Umbilical cord (tissue), 2 donors: ENCODE measurements at places on chromosomes 12 and 14. TPM values are rescaled to one million over a fixed set of nuclear protein-coding genes. Genes with fewer than 3 reads are reported as not detected.

Gene NEDD1
- total RNA-seq: 29.4 TPM

Gene KCNMB4
- 7.9 TPM for total RNA-seq

Gene LMNTD1
- total RNA-seq: not detected

Gene PLBD1
- 10.1 TPM for total RNA-seq

Gene CDH24
- total RNA-seq: 5.3 TPM

Gene GLS2
- 0.72 TPM for total RNA-seq

Gene USP5
- total RNA-seq: 50.6 TPM

Gene TAS2R14
- total RNA-seq: 21.4 TPM

Gene SRRM4
- total RNA-seq: 0.96 TPM

Gene DNAI7
- 0.24 TPM for total RNA-seq

Gene RDH16
- total RNA-seq: 0.96 TPM

Gene PPHLN1
- 122 TPM for total RNA-seq

Gene HOTAIR
- 12.5 TPM for total RNA-seq

Gene RTN1
- total RNA-seq: 12.5 TPM

Gene NEK9
- 61.9 TPM for total RNA-seq

Gene TDP1
- 24.1 TPM for total RNA-seq

Gene KRT73
- total RNA-seq: not detected

Gene LGR5
- total RNA-seq: 4.1 TPM

Gene EXOC3L4
- 0.72 TPM for total RNA-seq

Gene CHFR
- total RNA-seq: 34.7 TPM

Gene TAS2R42
- 2.4 TPM for total RNA-seq

Gene CATSPERB
- total RNA-seq: 5.1 TPM

Gene FLVCR2
- total RNA-seq: 2.6 TPM

Gene CPNE6
- 2.4 TPM for total RNA-seq

Gene SPRING1
- total RNA-seq: 10.6 TPM

Gene TTC5
- total RNA-seq: 28.4 TPM

Gene SERPINA3
- total RNA-seq: 13.2 TPM

Gene POLR3B
- total RNA-seq: 17.6 TPM

Gene SLC38A4
- total RNA-seq: 22.1 TPM

Gene CCDC177
- total RNA-seq: 0.72 TPM

Gene CLEC6A
- 3.9 TPM for total RNA-seq

Gene GON7
- 3.9 TPM for total RNA-seq

Gene CLEC2A
- not detected for total RNA-seq
